ENCODE measurements at places on chromosomes 1 and 21.

GRCh38 chr1:68320349-68320748 lies 88.0 kb upstream of the WLS start:
- DNase-seq, result no peak

DNA sequence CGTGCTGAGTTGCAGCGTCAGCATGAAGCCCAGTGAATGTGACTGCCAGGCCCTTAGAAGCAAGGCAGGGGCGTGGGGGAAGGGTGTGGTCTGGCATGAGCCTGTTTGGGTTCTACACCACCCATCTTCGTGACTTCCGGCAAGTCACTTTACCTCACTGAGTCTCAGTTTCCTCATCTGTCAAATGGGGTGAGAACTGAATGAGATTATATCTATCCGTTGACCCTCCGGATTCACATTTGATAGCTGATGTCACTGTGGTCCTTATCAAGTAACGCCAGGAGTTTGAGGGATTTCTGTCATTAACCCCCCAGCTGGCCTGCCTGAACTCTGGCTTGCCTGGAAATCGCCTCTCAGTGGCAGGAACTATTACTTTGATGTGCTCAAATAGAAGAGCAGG lies 15.6 kb downstream of the MRPL37 start:
- DNase-seq, result no peak

DNA sequence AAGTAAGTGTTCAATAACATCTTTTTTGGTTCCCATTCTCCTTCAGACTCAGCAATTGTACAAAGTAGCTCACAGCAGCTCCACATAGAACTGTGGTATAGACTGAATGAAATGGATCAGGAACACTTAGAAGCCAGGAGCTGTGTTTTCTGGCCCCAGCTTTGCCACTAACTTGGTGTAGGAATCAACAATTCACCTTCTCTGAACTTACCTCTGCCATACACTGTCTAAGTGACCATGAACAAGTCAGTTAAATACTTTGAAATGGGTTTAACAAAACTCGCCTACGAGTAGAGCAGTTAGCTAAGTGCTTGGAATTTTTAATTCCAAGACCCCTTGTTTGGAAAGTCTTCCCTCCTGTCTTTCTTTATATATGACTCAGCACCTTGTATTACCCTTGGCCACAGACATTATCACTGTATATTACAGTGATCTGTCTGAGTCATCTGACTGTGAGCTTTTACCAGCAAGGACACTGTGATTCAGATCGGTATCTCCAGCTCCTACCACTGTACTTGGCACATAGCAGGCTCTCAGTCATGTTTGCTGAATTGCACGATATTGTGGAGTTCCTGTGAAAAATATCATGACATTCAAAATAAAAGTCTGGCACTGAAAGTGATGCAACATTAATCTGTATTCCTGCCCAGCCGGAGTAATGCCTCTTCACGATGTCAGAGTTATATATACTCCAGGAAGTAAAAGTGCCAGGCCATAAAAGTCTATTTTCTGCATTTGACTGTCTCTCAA lies 101.7 kb upstream of the BEND5 start:
- no peak for DNase-seq

- DNase-seq, result no peak
These were observed 408.6 kb downstream of the PRDM2 start for GRCh38 chr1:14108356-14109275.

DNA sequence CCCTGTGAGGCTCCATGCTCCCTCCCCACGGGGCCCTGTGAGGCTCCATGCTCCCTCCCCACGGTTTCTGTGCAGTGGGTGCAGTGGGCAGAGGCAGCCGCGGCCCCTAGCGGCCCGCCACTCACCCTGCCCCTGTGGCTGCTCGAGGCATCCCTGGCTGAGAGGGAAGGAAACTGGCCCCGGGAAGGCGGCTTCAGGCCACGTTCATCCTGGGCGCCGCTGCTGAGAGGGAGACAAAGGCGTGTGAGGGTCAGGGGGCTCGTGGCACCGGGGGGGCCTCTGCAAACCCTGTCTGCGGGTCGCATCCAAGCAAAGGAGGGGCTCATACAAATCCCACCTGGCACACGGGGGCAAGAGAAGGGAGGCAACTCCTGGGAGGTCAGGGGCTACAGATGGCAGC lies 8.5 kb downstream of the CFAP410 start:
- DNase-seq, result no peak

DNA sequence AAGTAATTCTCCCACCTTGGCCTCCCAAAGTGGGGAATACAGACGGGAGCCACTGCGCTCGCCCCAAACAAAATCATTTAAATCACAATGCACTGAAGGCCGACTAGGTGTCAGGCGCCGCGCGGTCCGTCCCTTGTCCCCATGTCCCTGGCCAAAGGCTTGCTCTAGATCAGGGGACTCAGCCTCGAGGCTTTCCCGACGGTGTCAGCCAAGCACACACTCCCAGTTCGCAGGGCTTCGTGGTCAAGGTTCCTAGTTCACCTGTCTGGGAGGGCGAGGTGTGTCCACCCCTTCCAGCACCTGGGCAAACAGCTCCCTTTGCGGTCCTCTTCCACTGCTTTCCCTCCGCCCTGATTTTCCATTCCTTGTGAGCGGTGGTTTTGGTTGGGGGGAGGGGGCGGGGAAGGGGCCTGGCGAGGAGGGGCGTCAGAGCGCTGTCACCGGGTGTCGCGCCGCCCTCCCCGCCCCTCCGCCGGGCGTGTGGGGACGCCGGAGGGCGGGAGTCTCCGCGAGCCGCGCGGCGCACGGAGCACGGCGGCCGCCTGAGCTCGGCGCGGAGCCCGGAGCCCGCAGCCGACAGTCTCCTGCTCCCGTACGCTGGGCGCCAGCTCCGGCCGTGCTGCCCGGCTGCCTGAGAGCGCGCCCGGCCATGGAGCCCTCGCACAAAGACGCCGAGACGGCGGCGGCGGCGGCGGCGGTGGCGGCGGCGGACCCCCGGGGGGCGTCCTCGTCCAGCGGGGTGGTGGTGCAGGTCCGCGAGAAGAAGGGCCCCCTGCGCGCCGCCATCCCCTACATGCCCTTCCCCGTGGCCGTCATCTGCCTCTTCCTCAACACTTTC lies at the start of gene STUM:
TSS of gene STUM (plus strand) at position 509 of the 838 bp plus-strand sequence. CDS start at position 650, 141 bp downstream.
- no peak for DNase-seq

- no peak for DNase-seq
These were observed 105.1 kb downstream of the BEND5 start for GRCh38 chr1:48671578-48671977.

- no peak for DNase-seq
These were observed 22.0 kb downstream of the KCNK1 start for GRCh38 chr1:233635765-233636502.

DNA sequence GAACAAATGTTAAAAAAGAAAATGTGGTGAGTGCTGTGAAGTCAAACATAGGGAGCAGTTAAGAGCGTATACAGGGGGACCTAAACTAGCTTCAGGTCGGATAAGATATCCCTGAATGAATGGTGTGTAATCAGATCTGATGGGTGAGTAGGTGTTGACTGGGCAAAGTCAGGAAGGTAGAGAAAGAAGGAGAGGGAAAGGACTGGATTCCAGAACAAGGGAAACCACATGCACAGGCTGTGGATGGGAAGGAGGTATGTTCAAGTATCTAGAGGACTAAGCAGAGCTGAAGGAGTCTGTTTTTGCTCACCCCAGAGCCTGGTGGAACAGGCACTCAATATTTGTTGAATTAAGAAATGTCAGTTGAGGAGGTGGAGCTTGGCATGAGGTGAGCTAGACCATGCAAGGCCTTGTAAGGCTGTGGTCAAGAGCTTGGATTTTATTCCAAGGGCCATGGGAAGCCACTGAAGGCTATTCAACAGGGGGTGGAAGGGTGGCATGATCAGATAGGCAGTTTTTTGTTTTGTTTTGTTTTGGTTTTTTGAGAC lies 27.4 kb downstream of the MAP7D1 start:
- no peak for DNase-seq

GRCh38 chr1:248015803-248016202 lies 2.3 kb downstream of the OR2L5 start:
- DNase-seq, result no peak

DNA sequence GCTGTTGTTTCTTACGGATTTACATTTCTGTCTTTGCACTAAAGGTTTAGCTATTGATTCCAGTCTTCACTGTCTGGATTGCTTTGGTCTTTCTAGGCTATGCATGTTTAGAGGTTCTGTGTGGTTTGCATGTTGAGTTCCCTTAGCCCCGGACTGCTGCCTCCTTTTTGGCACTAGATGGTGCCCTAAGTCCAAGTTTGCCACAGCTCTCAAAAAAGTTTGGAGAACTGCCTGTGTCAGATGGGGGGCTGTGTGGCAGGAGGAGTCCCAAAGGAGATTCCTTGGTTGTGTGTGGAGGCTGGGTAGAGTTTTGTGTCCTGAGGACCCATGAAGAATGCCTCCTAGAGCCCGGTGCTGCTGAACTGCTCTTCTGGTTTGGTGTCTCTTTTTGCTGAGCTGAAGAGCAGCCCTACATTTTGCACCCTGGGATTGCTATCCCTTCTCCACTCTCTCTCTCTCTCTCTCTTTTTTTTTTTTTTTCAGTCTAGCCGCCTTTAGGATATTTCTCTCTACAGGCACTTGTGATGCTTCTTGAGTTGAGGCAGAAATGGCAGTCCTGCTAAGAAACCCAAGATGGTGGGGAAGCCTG lies 74.4 kb downstream of the PTGS2 start:
- DNase-seq, result no peak

DNA sequence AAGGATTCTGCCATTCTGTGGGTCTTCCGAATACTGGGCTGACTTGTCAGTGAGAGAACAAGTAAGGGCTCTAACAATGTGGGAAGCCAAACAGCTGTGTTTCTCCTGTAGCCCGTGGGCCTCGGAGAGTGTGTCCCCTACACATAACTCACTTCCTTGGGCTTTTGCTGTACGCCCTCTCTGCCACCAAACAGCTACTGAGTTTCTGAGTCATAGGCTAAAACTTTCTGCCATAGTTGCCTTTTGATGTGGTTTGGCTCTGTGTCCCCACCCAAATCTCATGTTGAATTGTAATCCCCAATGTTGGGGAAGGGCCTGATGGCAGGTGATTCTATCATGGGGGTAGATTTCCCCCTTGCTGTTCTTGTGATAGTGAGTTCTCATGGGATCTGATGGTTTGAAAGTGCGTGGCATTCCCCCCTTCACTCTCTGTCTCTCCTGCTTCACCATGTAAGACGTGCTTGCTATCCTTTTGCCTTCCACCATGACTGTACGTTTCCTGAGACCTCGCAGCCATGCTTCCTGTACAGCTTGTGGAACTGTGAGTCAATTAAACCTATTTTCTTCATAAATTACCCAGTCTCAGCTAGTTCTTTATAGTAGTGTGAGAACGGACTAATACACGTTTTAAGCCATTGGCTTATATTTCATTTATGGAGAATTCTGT lies 194.8 kb upstream of the HMCN1 start:
- no peak for DNase-seq

GRCh38 chr1:37650173-37650572 lies 15.5 kb upstream of the RSPO1 start:
- DNase-seq, result no peak

DNA sequence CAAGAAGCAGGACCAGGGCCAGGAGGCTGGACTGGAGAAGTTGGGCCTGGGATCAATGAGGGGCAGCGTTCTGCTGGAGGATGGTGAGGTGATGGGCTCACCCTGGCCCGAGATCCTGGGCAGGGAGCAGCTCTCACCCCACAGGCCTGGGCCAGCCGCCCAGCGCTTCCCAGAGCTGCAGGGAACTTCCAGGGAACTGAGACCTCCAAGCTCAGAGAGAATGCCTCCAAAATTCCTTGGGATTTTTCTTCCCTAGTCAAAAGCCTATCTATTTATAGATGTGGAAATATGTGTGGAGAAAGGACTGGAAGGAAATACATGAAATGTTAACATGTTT lies 121.2 kb downstream of the SPSB1 start:
- no peak for DNase-seq

DNA sequence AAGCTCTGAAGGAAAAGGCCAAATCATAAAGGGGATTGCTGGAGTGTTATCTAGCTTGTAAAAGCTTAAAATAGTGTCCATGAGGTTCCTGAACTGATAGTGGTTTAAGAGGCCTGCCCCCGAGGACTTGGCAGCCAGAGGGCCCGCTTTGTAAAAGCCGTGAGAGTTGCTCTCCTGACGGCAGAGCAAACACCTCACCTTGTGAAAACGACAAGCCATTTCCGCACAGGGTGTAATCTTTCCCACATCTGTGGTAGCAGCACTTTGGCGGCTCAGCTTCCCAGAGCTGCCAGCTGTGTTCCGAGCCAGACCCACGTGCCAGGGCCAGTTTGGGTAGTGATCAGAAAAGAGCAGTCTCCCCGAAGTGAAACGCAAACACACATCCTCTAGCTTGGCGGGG lies 37.0 kb downstream of the SERBP1 start:
- no peak for DNase-seq

DNA sequence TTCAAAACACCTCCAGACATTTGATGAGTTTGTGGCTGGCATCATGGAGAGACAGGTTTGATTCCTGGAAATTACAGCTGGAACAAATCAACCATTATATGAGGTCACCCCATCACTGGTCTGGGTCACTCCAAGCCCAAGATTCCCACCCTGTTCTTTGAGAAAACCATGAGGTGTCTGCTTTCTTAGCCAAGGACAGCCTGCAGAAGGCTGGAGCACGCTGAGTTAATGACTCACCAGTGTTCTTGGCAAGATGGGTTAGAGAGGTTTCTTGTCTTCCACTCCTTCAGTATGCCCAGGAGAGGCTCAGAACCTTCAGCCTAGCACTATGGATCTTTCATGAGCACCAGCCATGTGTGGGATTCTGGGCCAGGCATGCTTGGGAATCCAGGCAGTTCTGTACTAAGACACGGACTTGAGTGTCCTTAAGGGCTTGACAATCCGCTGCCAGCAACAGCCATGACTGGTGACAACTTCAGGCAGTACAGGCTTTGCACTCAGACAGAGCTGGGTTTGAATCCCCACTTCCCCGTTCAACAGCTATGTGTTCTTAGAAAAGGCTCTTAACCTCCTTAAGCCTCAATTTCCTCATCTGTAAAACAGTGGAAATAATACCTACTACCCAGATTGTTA lies 43.9 kb downstream of the GRHL3 start:
- DNase-seq, result no peak

DNA sequence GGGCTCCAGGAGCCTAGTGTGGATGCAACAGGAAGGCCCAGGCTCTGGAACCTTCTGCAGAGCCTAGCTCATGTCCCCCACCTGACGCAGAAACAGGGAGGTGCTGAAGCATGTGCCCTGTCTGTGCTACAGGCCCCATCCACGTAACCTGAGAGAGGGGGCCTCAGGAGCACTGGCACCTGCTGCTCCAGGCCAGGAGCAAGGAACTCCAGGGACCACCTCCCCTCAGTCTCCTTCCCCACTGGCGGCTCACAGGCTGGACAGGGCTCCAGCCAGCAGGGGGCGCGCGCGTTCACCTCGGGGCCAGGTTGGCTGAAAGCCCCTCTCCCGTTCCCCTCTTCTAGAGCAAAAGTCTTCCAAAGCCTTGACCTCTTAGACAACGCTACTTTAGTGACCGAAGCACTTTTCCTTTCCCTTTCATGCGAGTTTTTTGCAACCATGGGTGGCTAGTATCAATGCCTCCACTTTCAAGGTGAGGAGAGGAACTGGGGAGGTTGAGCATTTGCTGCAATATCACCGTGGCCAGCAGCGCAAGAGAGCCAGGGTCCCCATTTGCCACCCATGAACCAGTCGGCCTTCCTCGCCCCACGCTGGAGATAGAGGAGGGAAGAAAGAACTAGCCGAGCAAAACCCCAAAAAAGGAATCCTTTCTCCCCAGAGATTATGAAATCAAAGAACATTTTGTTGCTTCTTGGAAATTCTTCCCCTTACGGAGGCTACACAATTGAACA lies 52.4 kb upstream of the GPR157 start:
- peak; percentile 84 for DNase-seq
